ENCODE measurements at places on chromosomes 7 and 10. TPM values are rescaled to one million over a fixed set of nuclear protein-coding genes. Genes with fewer than 3 reads are reported as not detected.

Gene LRRD1
- total RNA-seq: not detected

Gene HECW1
- not detected for total RNA-seq

Gene CCL24
- not detected for total RNA-seq

Gene DUSP5
- total RNA-seq: 49.4 TPM

Gene SH2D4B
- 0.11 TPM for total RNA-seq

Gene SEMA3C
- total RNA-seq: not detected

Gene RBP3
- not detected for total RNA-seq

Gene MCM10
- total RNA-seq: 65.4 TPM

Gene SUN3
- total RNA-seq: 0.95 TPM

Gene TRIM73
- 4.1 TPM for total RNA-seq

Gene AKR1C1
- total RNA-seq: 0.45 TPM

Gene PAX2
- total RNA-seq: not detected

DNA sequence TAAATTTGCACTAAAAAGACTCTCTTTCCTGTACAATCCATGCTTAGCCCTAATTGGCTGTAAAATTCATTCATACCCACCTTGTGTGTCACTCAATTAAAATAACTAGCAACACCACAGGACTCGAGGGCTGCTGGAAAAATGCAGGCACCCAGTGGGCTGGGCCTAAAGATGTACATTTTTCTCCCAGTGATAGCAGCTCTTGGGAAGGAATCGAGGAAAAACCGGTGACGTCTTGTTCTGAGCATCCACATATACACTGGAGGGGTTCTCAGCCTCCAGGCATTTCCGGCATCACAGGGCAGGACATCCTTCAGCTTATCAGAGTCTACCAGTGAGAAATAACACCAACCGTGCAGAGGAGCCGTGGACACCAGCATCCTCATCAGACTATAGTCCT lies 85.8 kb upstream of the PITRM1 start:
- DNase-seq: no peak

DNA sequence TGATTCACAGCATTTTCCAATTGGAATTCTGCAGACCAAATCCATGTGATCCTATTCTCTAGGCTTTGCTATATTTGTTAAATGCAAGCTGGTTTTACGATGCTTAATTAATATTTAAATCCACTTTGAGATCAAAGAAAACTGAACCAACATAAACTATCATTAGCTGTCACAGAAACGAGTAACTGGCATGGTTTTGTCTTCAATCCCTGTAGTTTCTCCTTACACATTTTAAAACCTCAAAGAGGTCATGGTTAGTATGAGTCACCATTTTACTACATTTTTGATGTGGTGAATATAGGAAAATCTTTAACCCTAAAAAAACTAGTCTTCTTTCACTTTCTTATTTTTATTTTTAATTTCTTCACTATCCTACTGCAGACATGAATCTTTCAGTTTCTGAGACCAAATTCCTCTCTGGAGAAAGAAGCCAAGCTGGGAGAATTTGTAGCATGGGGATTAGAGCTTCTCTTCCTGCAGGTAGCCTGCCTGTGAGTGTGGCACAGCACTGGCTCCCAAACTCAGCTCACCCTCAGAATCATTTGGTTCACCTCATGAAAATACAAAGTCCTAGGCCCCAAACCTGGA lies 8.7 kb upstream of the LIPM start:
- no peak for DNase-seq

- no peak for DNase-seq
These were observed 70.2 kb downstream of the EZH2 start for GRCh38 chr7:148813890-148814289.

GRCh38 chr7:95676691-95677090 lies 80.4 kb upstream of the PDK4 start:
- no peak for DNase-seq

DNA sequence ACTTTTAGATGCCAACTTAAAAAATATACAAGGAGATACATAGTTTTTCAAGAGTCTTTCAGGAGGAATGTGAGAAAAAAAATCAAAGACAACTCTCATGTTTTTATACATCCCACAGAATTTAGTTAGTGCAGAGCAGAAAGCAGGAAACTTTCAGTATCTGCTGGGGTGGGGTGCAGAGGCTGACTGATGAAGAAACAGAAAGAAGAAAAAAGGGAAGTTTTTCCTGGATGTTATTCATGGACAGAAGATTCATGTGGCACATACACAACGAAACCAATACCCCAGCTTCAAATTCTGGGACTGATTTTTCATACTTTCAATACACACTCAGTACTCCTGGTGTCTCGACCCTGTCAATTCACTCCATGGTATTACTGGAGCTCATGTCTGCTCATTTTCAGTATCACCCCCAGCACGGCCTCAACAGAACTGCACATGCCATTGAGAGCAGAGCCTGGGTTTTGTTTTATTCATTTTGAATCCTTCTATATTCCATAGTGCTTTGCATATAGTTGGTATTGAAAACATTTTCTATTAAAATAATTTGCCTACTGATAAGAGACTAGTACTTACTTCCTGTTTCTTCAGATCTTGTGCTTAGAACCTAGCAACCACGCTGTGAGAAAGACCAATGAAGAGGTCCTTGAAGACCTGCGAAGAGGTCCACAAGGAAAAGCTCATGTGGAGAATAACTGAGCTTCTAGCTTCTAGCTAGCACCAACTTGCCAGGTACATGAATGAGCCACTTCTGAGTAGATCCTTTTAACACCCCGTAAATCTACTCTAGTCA lies 49.0 kb downstream of the NDUFB2 start:
- no peak for DNase-seq

GRCh38 chr10:132866601-132867381 lies 75.6 kb downstream of the CFAP46 start:
- DNase-seq: no peak

DNA sequence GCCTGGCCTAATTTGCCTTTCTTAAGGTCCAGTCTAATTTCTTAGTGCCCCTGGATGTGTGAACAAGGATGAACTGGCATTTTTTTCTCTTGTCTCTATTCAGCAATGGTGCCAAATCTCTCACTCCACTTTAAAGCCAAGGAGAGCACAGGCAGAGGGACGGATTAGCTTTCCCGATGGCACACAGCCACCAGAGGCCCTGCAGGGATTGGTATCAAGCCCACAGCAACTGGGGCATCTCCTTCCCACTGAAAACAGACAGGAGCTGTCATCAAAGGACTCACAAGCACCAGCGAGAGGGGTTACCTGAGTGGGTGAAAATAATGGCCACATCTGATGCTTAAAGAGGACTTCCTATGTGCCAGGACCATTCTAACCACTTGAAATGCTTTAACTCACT lies 83.1 kb downstream of the ITIH5 start:
- no peak for DNase-seq

GRCh38 chr10:131648386-131649020 lies 252.3 kb upstream of the PPP2R2D start:
- no peak for DNase-seq

DNA sequence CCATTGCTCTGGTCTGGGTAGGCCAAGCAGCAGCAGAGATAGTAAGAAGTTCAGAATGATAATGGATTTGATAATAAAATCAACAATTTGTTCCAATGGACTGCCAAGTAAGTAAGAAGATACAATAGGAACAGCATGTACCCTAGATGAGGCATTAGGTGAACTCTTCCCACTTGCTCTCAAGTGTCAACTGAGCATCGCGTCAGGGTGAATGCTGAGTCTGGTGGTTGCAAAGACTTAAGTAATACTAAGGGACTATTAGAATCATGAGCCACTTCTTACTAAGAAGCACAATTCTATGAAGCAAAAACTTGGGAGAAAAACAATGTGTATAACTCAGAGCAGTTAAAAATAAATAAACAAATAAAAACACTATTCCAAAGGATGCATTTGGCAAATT lies 54.5 kb downstream of the LRRN3 start:
- no peak for DNase-seq

- no peak for DNase-seq
These were observed 447.8 kb upstream of the IGFBP3 start for GRCh38 chr7:46368871-46369270.

DNA sequence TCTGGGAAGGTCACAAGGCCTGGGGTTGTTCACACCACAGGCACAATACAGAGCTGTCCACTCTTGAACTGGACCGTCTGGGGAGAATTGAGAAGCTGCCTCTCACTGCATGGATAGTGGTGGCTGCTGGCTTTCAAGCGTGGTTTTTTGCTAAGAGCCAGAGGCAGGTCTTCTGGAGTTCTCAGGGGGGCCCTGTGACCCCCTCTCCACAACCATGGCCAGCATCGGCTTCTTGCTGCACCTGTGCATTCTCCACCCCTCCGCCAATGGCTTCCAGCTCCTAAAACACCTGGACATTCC lies 140.3 kb downstream of the ADCY1 start:
- DNase-seq: no peak

GRCh38 chr10:36349445-36350078 lies 707.5 kb upstream of the FZD8 start:
- DNase-seq: no peak

DNA sequence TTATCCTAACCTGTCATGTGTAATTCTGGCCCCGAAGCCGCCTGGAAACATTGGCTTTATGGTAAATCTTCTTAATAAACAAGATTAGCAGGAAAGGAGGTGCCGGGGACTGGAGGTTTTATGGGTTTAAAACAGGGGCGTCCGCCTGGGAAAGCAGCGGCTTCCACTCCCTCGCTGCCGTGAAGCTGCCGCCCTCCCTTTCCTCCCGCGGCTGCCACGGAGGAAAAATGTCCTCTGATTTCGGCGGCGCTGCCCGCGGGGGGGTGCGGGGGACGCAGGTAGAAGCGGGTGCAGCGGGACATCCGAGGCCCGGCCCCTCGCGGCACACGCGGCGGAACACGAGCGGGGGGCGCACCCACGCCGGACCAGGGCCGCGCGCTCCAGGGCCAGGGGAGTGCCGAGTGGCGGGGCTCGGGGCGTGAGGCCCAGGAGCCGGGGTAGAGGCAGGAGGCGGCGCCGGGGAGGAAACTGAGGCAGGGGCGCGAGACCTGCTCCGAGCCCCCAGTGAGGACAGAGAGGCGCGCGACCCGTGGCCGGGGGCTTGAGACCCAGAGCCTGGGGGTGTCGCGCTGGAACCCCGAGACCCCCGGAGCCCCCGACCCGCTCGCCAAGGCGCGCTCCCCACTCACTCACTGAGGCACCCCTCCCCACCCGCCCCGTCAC lies 993 bp downstream of the PTPRN2 start:
- no peak for DNase-seq

DNA sequence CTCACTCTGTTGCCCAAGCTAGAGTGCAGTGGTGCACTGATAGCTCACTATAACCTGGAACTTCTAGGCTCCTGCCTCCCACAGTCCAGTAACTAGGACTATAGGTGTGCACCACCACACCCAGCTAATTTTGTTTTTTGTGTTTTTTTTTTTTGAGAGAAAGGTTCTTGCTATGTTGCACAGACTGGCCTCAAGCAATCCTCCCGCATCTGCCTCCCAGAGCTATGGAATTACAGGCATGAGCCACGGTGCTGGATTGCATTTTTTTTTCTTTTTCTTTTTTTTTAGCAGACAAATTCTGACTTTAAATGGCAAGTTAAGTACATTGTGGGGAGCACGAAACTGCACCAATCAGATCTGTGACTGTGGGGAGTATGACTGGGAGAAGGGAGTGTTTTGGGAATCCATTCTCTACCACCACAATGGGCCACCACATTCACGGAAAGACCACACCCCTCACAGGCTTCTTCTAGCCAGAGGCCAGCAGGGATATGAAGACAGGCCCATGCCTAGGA lies 58.1 kb upstream of the MSMB start:
- no peak for DNase-seq

DNA sequence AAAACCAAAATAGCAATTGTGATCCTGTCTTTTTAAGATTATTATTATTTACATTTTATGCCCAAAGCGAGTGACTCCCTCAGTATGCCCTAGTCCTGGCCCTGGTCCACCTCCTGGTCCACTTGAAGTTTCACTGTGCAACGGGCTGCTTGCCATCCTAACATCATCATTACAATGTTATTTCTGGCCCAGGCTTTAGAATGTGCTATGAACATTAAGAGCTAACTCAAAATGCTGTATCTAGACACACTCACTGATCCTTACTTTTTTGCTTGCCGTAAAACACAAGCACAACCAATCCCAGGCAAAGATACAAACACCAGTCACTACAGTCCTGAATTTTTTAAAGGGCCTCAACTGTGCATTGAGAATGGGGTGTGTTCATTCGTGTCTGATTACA lies 38.4 kb downstream of the RHOBTB1 start:
- no peak for DNase-seq

DNA sequence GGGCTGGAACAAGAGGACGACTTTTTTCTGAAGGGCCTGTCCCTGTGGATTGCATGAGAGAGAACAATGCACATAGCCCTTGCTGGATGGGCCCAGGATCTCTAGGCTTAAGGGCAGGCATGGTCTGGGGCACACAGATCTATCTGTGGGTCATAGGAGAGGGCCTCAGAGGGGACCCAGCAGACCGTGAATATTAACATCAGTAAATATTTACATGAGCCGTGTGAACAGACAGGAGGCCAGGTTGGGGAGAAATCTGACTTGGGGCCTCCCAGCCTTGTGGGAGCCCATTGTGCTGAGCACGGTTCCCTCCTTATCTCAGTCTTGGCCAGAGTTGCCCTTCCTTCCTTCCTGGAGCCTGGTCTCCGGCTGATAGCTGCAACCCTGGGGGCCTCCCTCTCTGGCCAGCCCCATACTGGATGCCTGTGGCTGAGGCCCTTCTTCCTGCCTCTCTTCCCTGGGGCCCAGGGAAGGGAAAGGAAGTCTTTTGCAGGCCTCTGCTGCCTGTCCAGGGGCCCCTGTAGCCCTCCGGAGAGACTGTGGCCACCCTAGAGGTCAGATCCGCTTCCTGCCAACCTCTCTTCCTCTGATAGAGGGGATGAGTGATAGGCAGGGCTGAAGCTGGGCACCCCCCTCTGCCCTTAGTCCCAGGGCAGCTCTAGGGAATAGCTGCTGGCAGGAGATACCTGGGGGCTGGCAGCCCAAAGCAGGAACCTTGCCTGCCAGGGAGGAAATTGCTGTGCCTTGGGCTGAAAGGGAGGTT lies 44.5 kb upstream of the TRIM8 start:
- no peak for DNase-seq
